ENCODE measurements at places on chromosomes 4 and X.

DNA sequence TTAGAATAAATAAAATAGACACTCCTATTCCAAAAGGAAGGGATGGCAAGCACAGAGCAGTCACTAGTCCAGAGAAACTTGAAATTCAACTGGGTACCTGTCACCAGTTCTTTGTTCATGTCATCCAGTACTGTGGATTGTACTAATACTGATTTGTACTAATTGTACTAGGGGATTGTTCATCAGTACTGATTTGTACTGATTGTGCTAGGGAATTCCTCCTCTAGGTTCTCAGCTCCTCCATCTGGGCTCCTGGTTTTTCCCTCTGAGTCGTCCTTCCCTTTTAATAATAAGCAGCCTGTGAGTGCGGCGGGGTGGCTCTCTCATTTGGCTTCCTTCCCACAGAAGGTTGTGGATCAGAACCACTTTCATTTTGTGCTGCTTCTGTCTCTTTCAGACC is 31.0 kb upstream of the SOD3 start:
- no peak for DNase-seq

DNA sequence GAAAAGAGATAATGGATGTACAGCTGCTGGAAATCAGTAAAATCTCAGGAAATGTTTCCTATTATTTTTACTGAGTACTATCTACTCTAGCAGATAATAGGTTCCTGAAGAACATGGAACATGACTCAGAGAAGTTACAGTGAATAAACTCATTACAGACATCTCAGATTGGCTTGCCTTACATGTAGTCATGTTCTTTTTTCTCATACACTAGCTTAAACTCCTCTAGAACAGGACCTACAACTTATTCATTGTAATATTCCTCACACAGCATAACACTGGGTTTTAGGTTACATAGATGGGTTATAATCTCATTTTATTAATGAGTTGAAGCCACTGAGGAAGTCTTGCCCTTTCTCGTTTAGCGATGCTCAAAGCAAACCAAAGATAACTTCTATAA is 86.9 kb upstream of the BMP2K start:
- DNase-seq, result no peak

DNA sequence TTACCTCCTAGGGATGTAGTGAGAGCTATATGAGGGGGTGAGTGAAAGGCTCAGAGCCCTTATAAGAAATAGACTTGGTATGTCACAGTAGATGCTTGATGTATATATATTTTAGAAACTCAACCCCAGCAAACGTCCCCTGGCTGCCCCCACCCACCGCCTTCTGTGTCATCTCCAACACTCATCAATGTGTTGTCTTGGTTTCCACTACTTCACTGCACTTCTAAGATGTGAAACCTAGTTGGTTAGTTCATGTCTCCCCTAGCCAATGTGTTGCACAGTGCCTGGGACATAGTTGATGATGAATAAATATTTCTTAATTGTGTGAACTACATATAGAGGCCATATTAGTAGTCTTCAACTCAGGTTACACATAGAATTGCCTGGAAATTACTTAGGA is 4.4 kb downstream of the FGFBP2 start:
- no peak for DNase-seq

- no peak for DNase-seq
Observed at GRCh38 chr4:106316773-106317409, 541 bp downstream of the AIMP1 start.

DNA sequence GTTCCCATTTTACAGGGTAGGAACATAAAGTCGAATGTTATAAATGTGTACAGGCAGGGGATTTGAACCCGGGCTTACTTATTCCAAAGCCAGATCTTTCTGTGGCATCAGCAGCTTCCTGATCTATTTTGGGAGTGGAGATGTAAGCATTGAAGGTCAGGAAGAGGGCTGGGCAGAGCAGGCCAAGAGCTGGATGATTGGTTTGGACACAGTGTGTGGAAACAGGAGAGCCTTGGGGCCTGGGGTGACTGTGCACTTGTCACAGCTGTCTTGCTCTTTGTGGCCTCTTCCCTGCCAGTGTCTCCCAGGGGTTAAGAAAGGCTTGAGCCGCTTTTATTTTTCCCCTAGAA is 127.9 kb upstream of the ENPP6 start:
- no peak for DNase-seq

- DNase-seq, result no peak
Observed at GRCh38 chrX:77070202-77070918, 376.8 kb upstream of the FGF16 start.

- DNase-seq, result no peak
Observed at GRCh38 chr4:110867981-110868720, 245.3 kb upstream of the PITX2 start.

- DNase-seq, result no peak
Observed at GRCh38 chr4:170716868-170717267, 627.1 kb upstream of the AADAT start.

- no peak for DNase-seq
Observed at GRCh38 chr4:89356086-89356485, 48.5 kb upstream of the GPRIN3 start.

- DNase-seq, result no peak
Observed at GRCh38 chr4:108607079-108607815, 13.1 kb upstream of the RPL34 start.

GRCh38 chr4:77538574-77539157 is 67.0 kb upstream of the CXCL13 start:
- DNase-seq, result no peak

DNA sequence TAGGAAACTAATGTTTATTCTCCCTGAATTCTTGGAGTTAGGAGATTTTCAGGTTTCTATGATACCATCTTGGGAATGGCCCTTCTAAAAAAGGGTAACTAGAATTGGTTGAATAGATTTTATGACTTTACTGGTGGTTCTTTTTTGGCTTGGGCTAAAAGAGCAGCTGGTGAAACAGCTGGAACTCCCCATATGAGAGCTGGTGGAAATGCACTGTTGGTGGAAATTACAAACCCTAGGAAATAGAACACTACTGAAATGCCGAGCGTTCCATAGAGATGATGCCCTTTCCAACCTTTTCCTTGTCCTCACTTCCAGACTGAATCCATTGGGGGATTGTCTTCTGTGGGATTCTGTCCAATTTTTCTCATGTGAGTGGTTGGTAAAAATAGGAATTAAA is 139.5 kb downstream of the STIM2 start:
- no peak for DNase-seq

GRCh38 chrX:96407072-96407471 is 277.6 kb upstream of the DIAPH2 start:
- no peak for DNase-seq

DNA sequence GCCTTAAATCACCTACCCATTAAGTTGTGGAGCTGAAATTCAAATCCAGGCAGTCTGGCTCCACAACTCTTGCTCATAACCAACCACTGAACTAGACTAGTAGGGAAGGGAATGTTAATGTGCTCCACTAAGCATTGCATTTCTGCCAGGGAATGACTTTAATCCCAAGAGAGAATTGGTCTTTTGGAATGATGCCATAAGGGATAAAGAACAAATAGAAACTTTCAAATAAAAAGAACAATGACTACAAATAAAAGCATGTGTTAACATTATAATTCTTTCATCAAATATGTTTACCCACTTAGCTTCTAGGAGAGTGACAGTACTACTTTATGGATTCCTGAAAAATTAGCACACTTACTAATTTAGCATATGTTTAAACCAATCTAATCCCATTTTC is 905.9 kb downstream of the CENPC start:
- DNase-seq, result no peak

DNA sequence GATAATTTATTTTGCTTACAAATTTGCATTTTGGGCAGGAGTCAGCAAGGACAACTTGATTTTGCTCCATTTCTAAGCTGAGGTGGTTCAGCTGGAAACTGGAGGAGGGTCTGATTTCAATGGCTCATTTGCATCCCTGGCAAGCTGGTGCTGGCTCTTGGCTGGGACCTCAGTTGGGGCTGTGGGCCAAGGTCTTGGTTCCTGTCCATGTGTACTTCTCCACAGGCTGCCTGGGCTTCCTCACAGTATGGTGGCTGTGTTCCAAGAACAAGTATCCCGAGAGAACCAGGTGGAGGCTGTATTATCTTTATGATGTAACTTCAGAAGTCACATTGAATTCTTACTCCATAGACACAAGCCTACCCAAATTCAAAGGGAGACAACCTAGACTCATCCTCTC is 77.0 kb upstream of the STX18 start:
- no peak for DNase-seq

DNA sequence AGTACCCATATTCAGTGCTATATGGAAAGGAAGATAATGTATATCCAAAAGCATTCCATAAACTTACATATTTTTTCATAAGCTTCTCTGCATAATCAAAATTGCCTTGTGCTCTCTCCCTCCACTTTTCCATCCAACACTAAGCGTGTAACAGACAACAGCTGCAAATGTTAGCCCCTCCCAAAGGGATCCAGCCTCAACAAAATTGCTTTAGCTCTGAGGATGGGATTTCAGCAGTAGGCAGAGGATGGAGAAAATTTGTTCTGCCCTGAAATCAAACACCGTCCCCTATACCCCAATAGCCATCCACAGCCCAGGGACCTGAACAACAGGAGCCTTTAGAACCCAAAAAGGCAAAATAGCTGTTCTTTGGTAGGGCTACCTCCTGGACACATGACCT is 28.8 kb upstream of the FGF13 start:
- no peak for DNase-seq

Measured in anterior cingulate cortex (tissue), 58 donors.